ENCODE measurements at places on chromosomes 13 and 19.

DNA sequence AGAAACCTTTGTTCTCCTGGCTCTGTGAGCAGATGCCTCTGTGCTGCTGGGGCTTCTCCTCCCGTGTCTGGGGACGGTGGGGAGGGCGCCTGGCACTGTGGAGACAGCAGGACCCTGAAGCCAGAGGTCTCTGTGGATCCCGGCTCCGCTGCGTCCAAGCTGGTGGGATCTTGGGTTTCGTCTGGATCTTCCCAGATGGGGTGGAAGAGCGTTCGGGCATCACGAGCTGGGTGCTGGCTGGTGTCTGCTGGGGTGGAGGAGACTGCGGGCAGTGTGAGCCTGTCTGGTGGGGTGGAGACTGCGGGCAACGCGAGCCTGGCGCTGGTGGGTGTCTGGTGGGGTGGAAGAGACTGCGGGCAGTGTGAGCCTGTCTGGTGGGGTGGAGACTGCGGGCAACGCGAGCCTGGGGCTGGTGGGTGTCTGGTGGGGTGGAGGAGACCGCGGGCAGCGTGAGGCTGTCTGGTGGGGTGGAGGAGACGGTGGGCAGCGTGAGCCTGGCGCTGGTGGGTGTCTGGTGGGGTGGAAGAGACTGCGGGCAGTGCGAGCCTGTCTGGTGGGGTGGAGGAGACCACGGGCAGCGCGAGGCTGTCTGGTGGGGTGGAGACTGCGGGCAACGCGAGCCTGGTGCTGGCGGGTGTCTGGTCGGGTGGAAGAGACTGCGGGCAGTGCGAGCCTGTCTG, 5.6 kb downstream of the TEX29 start:
- no peak for DNase-seq

GRCh38 chr19:10516671-10517286, 468 bp downstream of the S1PR5 start:
- DNase-seq: no peak

GRCh38 chr19:49808711-49809159, 4.4 kb downstream of the FUZ start:
- peak; percentile 65 for DNase-seq

GRCh38 chr13:114105521-114106225, 26.8 kb downstream of the RASA3 start:
- peak; percentile 68 for DNase-seq

DNA sequence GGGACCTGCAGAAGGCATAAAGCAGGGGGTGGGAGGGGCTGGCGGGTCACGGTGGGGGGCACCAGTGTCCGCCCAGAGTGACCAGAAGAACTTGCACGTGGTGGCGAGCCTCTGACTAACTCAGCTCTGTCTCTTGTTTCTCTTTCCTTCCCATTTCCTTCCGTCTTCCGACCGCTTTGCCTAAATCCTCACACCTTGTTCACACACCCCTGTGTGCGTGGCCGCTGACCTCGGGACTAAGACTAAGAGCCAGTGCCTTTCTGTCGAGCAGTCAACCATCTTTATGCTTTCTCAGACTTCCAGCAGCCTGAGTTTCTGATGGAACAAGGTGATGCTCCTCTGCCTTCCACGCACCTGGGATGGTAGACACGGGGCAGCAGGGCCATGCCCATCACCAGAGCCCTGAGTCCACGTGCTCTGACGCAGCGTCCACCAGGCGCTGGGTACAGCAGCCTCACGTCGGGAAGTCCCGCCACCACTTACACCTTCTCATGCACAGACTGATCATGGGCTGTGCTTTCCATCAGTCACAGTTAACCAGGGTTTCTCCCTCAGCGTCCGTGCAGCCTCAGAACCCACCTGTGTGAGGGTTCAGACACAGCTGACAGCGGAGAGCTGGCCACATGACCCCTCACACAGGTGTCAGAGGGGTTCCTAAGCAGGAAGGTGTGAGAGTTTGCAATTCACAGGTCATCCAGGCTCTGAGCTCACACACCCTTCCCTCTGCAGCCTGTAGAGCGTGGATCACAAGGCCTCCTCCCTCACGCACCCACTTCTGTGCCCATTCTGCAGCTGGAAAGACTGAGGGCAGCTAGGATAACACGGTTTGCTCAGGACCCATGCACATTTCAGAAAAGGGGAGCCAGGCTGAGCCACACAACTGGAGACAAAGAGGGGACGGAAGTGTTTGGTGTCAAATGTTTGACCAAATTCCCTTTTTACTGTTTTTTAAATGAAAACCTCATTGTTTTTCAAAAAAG, 90.7 kb upstream of the MCF2L start:
- DNase-seq: no peak

GRCh38 chr13:22405891-22406290, 735.0 kb downstream of the FGF9 start:
- no peak for DNase-seq

DNA sequence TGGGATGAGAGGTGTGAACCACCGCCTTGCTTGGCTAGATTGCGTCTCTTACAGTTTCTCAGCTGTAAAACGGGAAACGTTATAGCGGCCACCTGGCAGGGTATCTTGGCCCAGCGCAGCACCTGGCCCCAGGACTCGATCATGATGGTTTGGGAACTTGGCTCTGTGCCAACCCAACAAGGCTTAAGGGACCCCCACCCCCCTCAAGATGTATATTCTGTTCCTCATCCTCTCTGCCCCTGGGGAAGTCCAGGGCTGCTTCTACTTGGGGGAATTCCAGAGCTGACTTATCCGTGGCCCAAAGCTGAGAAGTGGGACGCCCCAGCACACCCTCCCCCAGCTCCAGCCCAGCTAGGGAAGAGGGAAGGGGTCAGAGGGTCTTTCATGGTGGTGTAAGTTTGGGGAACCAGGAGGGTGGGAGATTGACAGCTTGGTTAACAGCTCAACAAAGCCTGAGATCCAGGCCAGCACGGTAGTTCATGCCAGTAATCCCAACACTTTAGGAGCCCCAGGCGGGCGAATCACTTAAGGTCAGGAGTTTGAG, 695 bp downstream of the ICAM1 start:
- DNase-seq: no peak

DNA sequence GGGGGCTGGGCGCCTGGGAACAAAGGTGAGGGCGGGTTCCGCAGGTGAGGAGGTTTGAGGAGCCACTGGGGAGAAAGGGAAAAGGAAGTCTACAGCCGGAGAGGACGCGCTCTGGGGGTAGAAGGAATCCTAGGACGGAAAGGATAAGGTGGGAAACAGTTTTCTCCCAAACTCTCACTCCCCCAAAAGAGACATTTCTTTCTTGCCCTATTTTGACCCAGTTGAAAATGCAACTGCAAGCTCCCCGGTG, 651 bp upstream of the POLR1D start:
- DNase-seq: no peak

- DNase-seq: no peak
These were observed 34.6 kb downstream of the CEBPG start for GRCh38 chr19:33408116-33408515.

DNA sequence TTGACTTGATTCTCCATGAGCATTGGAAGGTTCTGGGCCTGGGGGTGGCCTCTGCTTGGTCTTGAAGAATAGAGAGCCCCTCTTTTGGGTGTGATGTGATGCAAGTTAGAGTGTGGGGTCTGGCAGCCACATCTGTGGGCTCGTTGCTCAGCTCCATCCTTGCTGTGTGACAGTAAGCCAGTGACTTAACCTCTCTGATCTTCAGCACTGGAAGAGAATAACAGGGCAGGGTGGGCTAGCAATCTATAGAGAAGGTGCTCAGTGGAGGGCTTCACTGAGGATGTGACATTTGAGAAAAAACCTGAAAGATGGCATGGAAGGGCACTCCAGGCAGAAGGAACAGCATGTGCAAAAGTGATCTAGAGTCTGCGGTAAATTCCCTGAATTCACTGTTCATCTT, 28.2 kb downstream of the CELF5 start:
- no peak for DNase-seq

DNA sequence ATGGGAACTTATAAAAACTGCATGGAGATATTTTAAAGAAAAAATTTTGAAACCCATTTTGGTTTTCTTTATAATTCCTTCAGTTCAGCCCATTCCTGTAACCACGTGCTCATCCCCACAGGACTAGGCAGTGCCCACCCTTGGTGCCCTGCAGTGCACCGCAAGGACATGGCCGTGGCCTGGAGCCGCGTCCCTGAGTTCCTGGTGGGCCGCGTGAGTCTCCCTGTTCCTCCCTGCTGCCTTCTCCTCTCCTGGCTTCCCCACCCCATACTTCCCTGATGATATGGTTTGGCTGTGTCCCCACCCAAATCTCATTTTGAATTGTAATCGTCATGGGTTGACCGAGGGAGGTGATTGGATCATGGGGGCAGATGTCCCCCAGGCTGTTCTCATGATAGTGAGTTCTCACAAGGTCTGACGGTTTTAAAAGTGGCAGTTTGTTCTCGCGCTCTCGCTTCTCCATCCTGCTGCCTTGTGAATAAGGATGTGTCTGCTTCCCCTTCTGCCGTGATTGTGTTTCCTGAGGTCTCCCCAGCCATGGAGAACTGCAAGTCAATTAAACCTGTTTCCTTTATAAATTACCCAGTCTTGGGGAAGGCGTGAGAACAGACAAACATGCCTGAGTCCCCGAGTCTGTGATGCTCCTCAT, 31.6 kb upstream of the TFDP1 start:
- no peak for DNase-seq

DNA sequence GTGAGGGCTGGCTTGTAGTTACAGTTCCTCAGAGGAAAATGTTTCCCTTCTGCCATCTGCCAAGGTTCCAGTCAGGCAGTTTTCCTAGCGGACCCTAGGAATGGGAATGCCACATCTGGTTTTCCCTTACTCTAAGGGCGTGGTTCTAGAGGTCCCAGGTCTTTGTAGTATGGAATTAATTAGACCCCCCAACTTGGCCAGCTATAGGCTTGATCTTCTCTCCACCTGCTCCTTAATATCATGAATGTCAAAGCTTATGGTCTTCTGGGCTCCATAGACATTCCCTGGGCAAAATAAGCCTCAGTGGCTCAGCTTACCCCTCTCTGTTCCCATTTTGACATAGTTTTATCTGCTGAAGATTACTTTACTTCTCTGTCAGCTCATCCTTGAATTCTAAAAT, 70.0 kb downstream of the ZNF568 start:
- no peak for DNase-seq

- DNase-seq: no peak
These were observed 1.8 kb downstream of the AXL start for GRCh38 chr19:41220811-41221210.

DNA sequence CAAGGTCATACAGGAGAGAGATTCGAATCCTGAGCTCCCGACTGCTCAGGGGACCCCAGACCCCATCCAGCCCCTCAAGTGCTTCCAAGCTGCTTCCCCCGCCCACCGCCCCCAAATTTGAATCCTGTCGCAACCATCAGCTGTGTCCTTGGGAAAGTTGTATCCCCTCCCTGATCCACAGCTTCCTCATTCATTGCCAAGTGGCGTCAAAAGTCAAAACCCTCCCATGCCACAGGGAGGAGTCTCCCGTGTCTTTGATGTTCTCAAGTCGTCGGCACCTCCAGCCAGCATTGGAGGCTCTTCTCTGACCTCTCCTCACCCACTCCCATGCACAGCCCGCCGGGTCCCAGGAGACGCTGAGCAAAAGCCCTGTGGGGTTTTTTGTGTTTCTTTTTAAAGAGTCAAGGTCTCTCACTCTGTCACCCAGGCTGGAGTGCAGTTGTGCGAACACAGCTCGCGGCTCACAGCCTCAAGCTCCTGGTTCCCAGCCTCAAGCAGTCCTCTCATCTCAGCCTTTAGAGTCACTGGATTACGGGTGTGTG, 2.8 kb upstream of the IFI30 start:
- DNase-seq: no peak

- peak; percentile 95 for DNase-seq
These were observed 64.9 kb downstream of the GADD45B start for GRCh38 chr19:2540646-2541454.

- no peak for DNase-seq
These were observed 5.3 kb downstream of the OSCAR start for GRCh38 chr19:54095136-54095858.

DNA sequence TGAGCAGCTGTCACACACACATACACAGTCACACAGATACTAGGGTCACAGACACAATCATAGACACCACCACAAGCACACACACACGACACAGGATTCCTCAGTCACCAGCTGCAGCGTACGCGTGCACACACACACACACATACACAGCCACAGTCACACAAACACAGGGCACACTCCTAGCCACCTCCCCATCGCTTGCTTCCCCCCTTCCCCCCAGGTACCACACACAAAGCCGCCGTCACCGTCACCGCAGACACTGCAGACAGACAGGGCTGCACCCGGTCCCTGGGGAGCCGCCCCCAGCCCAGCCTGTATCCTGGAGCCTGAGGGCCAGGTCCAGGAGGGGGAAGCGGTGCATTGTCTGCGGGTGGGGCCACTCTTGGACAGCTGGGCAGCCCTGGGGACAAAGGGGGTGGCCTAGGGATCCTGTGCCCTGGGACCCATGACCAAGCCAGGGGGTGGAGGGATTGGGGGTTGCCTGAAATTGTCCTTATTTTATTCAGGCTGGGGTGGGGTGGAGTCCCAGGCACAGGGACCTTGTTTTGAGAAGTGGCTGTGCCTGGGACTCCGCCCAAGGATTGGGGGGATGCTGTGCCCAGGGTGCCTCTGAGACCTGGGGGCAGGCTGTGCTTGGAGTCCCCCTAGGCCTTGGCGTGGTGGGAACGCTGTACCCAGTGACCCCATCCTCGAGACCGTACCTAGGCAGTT, 957 bp downstream of the NUMBL start:
- DNase-seq: no peak

GRCh38 chr13:60172111-60172510, 8.4 kb upstream of the DIAPH3 start:
- DNase-seq: no peak

GRCh38 chr19:39846678-39847486, 703 bp upstream of the FBL start:
- no peak for DNase-seq

DNA sequence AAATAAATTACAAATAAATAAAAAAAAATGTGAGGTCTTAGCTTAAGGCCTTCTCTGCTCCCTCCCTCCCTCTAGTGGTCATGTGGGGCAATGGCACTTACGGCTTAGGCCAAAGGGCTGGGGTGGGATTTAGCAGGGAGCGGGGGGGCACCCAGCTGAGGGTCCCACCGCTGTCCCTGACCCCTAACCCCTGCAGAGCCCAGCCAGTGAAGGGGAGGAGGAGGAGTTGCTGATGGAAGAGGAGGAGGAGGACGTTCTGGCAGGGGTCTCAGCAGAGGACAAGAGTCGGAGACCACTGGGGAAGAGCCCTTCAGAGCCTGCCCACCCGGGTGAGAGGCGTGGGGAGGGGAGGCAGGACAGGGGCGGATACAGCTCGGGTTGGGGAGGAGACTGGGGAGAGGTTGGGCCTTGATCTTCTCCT, 9.3 kb downstream of the MPND start:
- peak; percentile 61 for DNase-seq

DNA sequence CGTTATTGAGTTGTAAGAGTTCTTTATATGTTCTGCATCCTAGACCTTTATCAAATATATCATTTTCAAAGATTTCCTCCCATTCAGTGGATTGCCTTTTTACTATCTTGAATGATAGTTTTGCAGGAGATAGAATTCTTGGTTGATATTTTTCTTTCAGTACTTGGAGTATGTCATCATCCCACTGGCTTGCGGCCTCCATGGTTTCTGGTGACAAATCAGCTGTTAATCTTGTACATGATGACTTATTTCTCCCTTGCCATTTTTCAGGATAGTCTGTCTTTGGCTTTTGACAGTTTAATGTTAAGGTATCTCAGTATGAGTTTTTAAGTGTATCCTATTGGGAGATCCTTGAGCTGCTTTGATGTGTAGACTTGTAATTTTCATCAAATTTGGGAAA, 8.5 kb downstream of the ZNF557 start:
- DNase-seq: peak; percentile 21
